ENCODE measurements at places on chromosomes 5 and 9.

DNA sequence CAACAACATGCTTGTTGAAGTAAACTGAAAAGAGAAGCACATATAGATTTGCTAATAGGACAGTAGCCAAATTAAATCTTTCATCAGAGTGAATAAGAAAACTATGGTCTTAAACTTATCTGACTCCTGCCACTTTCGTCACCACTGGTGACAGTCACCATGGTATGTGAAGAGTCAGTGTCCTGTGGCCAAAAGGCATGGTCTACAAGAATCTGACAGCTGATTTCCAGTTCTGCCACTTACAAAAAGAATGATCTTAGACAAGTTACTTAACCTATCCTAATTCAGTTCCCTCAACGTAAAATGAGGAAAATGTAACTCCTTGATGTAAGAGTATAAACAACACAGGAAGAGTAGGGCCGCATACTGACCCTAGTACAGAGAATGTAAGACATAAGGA lies 102.0 kb downstream of the LPAR1 start:
- DNase-seq, result no peak

- DNase-seq, result no peak
Measured at GRCh38 chr5:52331725-52332124, 456.0 kb upstream of the ITGA1 start.

DNA sequence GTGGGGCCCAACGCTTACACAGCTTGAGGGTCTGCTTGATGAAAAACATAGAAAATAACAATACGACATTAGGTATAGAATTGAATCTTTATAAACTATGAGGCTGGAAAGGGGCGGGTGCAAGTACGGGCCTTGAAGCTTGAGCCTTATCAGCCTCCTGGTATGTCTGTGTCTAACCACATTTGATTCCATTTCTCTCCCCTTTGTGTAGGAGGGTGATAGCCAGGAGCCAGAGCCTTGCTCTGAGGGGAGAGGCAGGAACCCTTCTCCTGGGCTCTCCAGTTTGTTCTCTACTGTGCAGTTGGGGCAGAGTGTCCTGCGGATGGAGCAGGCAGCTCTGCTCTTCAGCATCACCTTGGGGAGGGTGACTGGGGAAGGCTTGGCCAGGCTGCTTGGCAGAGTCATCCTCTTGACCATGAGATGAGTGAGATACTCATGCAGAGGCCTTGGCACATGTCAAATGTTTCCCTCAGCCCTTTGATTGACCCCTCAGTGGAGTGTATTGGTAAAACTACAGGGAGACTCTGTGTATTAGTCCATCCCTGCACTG lies 153.5 kb downstream of the SEMA6A start:
- DNase-seq, result no peak

- DNase-seq, result no peak
Measured at GRCh38 chr9:97761879-97762278, 64.7 kb upstream of the XPA start.

DNA sequence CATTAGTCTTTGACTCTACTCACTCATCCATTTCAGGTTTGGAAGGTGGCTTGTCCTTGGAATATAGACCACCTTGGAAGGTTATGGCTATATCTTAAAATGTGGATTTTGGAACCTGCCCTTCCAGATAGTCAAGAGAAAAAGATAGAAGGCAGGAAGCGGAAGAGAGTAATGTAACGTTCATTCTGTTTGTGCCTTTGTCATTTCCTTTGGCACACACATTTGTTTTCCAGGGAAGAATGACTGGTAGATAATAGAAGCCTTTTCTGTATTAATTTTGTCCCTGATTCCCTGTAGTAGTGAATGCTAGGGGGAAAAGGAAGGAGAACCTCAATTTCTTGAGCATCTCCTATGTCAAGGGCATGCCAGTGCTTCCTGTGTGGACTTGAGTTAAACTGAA lies 54.7 kb downstream of the PPIC start:
- no peak for DNase-seq

GRCh38 chr5:61697809-61698558 lies 365.9 kb downstream of the ZSWIM6 start:
- no peak for DNase-seq

Data from AG20443 (cell line).